Brain (organoid and tissue), 16 donors: ENCODE measurements at places on chromosomes 1 and 21.

DNA sequence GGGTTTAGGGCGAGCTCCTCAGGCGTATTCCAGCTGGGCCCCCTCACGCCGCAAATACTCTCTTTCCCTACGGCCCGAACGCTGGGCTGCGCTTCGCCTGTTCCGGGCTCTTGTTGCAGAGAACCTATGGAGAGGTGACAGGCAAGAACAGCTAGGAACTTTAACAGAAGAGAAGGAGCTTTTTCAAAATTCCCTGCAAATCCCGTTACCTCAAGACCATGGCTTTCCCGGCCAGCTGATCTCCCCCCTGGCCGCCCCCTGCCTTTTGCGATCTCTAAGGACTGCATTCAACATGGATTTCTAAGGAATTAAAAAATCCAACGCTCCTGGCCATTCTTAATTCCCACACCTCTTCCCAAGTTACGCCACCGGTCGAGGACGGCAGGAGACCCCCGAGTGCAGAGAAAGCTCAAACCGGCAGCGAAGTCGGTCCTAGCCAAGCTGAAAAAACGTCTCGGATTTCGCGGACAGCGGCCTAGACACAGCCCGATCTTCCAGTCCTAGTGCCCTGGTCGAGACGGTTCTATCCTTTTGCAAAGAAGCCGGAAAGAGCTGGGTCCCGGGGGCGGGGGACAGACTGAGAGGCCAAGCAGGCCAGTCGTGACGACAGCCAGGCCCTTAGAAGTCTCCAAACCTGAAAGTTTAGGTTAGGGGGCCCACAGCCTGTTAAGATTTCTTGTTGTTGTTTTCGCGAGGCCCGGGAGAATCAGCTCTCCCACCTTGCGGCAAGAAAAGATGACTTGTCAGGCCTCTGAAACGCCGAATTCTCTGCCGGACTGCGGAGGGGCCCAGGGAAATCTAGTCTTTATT is 1.1 kb upstream of the TBX15 start:
- DNase-seq, result peak; percentile 44

- no peak for DNase-seq
These were observed 159.8 kb downstream of the PBX1 start for GRCh38 chr1:164718821-164719220.

- no peak for DNase-seq
These were observed 181.2 kb upstream of the RAB4A start for GRCh38 chr1:229089586-229090208.

DNA sequence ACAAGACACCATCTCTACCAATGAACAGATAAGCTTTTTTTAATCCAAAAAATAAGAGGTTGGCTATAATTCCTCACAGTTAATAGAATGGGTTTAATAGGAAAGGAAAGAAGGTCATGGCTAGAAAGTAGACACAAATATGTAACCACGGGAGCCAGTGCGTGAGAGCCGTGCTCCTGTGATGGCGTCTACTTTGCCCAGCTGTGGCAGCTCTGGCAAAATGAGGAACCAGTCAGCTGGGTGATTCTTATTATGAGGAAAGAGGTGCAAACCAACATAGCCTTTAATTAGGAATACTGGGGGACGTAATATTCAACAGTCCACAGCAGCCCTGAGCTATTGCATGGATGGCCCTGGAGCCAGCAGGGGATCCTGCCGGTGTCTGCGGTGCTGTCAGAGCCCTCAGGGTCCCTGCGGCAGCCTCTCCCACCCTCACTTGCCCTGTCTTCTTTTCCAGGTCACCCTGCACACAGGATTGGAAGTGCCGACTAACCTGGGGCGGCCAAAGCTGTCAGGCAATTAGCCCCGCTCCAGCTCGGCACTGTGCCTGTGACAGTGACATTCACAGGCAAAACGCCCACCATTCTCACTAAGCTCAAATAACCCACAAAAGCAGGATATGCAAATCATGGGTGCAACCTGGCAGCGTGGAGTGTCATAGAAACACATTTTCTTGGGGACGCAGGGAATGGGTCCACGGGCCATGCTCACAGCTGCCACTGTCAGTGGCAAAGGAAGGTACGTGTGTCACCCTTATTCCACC is 25.9 kb upstream of the GNPAT start:
- peak; percentile 25 for DNase-seq

DNA sequence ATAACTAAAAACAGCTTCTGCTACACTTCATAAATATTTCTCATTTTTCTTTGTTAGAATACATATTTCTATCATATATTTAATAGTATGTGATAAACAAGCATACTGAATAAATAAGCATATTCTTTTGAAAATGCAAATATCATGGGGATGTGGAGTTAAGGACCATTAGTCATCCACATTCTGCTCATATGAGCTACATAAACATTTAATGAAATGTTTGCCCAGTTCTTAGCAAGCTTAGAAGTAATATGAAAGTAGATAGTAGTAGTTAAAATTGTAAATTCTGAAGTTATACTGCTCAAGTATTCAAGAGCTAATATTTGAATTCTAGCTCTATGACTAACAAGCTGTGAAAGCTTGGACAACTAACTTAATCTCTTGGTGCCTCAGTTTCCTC is 10.1 kb upstream of the GORAB start:
- DNase-seq, result no peak

- DNase-seq, result no peak
These were observed 237.0 kb downstream of the MRPL39 start for GRCh38 chr21:25370311-25370744.

DNA sequence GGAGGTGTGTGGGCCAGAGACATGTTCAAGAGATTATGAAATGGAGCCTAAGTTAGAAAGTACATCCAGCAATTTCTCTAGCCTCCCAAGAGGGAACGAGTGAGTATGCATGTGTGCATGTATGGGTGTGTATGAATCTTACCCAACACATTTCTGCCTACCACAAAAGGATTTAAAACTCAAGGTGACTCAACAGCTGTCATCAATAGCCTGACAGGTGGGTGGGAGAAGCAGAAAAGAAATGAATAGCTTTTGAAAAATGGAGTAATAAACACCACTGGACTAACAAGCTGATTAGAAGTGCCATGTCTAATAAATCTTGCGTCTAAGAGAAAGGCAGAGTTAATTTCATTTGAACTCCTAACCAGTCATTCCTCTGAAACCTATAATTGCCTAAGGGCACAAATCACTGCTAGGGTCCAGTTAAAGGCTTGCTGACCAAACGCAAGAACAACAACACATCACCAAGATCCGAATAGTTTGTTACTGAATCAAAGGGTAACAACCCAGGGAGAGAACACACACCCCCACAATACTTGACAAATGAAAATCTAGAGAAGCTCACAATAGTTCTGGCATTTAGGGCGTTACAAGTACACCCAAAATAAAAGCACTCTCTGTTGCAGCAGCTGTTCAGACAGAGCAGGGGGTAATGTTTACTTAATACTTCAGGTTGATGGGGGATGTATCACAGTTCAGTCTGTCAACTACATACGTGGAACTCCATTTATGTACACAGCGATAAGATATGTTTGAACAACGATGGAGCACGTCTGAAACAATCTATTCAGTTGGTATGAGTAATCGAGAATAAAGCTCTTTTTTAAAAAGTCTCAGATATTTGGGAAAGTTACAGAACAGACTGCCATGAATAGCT is 1.4 kb downstream of the KIAA0319L start:
- no peak for DNase-seq

DNA sequence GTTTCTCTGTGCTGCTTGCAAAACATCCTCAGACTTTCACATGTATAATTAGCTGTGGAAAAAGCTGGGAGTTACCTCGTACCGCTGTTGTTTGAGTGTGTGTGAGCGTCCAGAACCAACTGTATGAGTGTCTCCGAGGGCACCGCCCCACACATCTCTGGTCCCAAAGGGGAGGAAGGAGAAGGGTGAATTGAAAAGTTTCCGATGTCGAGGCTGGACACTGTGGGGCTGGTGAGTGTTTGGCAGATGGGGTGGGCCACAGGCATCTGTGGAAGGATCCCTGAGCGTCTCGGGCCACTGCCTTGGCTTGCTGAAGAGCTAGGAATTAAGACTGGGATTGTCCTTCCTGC is 1.2 kb downstream of the ATP2B4 start:
- no peak for DNase-seq

DNA sequence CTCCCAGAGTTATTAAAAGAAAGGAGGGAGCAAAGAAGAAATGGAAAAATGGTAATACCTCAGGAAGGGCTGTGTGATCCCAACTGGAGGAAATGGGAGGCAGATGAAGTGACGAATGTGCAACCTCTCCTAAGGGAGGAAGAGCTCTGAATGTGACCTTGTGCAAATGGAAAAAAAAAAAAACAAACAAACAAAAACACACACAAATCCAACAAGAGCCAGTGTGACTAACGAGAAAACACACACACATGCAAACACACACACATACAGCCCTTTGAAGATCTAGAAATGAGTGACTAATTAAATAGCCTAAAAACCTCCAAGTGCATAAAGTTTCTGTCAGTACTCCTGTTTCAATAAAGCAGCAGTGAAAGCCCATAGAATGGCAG is 49.0 kb downstream of the CCN1 start:
- DNase-seq, result no peak

DNA sequence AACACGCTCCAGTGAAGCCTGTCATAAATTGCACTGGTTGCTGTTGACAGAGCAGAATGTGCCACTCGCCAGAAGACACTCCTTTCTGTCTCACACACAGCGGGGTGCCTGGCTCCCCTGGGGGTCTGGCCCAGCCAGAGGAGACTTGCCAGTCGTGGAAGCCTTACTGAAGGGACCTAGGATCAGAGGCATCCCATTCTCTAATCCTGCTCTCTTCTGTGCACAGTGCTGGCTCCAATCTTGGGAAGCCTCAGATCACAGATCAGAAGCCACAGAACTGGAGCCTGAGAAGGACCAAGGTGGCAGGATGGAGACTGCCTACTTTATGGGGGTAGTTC is 1.4 kb downstream of the SLC9A1 start:
- DNase-seq, result no peak

DNA sequence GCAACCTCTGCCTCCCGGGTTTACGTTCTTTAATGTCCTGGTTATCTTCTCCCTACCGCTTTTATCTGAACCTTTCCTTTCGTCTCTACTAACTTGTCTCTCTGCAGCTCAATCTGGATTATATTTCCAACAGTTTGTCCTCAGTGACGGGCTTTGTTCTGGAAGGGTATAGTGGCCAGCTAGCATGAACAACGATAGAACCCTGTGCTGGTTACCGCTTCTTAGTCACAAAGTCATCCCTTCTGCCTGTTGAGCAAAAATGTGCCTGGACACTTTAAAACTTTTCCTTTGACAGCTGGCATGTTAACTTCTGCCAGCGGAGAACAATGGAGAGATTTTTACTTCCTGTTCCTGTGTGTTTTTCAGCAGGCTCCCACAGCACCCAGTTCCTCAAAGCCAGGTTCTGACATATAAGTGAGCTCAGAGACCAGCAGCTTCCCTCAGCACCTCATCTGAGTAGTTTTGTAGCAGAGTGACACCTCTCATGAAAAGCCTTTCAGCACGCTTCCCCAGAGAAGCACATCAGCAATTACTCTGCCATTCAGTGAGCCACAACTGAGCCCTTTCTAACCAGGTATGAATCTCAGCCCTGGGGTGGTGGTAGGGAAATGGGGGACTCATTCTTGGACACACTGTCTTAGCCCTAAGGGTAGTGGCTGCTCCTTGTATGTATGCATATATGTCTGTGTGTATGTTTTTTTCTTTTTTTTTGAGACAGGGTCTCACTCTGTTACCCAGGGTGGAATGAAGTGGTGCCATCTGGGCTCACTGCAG is 23.6 kb upstream of the CCDC17 start:
- no peak for DNase-seq

- no peak for DNase-seq
These were observed 52.2 kb upstream of the ARTN start for GRCh38 chr1:43881415-43881814.

GRCh38 chr21:33755354-33755753 is 113.1 kb downstream of the ITSN1 start:
- no peak for DNase-seq

DNA sequence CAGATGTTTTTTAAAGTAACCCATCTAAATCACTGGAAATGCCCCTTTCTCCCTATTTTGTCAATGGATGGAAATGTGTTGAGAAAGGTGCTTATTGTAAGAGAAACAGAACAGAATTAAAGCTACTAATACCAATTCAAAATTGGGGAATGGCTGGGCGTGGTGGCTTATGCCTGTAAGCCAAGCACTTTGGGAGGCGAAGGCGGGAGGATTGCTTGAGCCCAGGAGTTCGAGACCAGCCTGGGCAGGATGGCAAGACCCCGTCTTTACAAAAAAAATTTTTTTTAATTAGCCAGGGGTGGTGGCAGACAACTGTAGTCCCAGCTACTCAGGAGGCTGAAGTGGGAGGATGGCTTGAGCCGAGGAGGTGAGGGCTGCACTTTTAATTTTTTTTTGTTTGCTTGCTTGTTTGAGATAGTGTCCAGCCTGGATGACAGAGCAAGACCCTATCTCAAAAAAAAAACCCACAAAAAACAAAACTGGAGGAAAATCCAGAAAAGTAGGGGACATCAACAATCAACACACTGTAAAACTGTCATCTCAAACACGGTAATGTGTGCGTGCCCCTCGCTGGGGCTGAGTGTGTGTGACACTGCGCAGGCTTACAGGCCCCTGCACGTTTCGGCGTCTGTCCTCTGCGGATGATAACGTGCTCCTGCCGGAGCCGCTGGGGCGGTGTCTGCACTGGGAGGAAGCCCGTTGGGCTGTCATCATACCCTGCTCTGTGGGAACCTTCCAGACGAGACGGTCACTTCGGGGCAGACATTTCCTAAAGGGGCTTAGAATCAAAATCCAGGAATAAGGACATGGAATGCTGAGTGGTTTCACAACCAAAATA is 11.6 kb upstream of the POFUT2 start:
- DNase-seq, result no peak

GRCh38 chr1:81547912-81548303 is 252.8 kb upstream of the ADGRL2 start:
- DNase-seq, result no peak

GRCh38 chr1:236829085-236829484 is 34.0 kb downstream of the MTR start:
- no peak for DNase-seq

GRCh38 chr21:29075706-29076466 is 2.4 kb upstream of the CCT8 start:
- DNase-seq, result no peak

DNA sequence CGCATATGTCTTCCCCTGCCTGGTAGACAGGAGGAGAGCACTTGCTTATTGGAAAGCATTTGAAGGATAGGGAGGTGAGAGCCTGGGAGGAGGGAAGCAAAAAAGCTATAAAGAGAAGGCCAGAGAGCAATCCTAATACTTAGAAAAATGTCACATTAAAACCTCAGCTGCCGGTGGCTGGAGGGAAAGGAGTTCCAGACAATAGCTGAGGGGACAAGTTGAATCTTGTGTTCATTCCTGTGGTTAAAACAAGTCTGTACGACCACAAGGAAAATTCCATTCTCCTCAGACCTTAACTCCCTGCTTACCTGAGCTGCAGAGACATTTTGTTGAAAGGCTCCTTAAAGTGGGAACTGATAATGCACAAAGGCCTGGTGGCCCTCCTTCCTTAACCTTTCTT is 218.8 kb upstream of the CAMK1G start:
- no peak for DNase-seq

GRCh38 chr1:248521856-248522255 is 14.0 kb downstream of the OR2G6 start:
- no peak for DNase-seq

DNA sequence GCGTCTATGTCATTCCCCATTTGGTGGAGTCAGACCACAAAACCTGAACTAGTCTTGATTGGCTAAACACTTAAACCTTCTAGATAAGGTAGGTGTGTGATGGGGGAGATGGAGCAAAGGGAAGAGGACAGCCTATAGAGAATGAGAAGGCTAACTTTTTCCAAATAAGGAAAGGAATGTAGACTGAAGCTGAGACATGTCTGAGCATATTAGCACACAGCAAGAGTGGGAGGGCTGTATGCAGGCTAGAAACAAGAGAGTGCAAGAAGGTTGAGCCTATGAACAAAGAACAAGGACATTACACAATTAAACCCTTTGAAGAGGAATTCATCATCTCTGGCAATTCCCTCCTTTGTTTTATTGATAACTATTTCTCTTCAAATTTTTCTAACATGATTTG is 89.2 kb upstream of the OLFM3 start:
- no peak for DNase-seq
